LNCaP clone FGC (cell line): ENCODE measurements at places on chromosomes 5 and 9.

DNA sequence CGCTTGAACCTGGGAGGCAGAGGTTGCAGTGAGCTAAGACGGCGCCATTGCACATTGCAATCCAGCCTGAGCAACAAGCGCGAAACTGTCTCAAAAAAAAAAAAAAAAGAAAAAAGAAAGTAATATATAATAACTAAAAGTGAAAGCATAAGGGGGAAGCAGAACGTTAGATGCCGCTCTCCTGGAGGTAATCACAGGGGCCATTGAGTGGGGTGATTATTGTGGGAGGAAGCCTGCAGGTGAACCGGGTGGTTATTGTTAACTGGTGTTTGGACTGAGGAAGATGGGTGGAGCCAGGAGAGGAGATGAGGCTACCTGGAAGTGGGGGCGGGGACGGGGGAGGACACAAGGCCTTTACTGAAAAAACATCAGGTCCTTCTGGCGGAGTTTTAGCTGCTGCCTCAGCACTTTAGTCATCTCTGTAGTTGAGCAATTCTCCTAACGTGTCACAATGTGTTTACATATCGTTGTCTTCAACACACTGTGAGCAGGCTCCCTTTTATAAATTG is 5.3 kb upstream of the TJP2 start:
- DNase-seq, result peak; percentile 58

DNA sequence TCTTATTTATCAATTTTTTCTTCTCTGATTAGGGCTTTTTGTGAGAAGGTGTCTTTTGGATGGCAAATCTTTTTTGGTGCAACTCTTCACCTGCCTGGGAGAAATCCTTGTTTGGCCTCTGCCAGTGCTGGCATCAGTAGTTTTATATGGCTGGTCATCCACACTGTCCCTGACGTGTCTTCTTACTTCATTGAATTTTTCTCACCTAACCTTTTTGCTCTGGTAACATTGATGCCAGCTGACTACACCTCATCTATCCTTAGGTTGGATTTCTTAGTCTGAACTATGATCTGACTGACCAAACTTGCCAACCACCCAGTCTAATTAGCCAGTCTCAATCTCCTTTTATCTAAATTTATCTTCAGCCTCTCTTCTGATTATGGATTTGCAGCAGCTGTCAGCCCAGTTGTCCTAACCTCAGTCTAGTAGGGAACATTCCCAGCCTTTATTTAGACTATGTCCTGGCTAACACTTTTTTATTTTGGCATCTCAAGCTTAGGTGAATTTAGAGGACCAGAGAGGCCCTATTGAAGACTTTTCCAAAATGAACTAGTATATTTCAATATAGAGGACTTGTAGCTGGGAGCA is 10.6 kb upstream of the TMEM38B start:
- DNase-seq, result no peak

DNA sequence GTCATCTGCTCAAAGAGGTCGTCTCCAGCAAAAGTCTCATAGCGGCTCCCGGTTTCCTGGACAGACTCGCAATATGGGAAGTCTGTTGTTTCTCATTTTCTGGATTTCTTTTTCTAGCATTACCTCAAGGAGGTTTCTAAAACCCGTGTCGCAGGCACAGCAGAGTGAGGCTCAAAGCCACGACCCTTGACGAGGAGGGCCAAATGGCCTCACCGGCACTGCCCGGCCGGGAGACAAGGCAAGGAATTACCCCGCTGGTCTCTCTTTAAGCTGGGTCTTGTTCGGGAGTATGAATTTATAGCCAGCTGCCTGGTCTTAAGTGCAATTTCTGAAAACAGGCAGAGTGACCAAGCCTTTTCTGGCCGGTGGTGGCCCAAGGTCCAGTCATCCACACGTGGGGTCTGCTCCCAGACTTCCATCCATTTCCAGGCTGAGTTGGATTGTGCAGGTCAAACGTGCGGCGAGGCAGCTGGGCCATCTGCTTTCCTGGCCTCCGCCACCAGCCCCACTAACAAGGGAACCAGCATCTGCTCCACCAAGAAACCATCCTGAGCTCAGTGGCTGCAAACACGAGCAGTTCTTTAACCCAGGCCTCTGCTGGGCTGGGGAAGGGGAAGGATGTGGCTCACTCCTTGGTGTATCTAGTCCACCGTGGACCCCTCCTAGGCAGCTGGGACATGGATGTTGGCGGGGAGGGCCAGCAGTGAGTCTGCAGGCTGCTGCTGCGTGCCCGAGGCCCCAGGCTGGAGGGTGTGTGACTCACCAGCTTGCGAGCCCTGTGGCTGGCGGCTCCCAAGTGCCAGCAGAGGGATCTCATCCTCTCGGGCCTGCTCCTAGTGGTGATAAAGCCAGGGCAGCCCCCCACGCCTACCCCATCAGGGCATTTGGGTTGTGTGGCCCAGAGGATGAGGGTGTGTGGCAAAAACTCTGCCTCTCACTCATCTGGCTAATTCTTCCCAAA is 55.6 kb upstream of the COL5A1 start:
- no peak for DNase-seq

GRCh38 chr5:160382346-160382745 is 11.9 kb upstream of the C1QTNF2 start:
- DNase-seq, result no peak

GRCh38 chr5:140607031-140607430 is 25.9 kb downstream of the CD14 start:
- DNase-seq, result no peak

GRCh38 chr9:2967766-2968165 is 123.9 kb upstream of the PUM3 start:
- DNase-seq, result no peak

DNA sequence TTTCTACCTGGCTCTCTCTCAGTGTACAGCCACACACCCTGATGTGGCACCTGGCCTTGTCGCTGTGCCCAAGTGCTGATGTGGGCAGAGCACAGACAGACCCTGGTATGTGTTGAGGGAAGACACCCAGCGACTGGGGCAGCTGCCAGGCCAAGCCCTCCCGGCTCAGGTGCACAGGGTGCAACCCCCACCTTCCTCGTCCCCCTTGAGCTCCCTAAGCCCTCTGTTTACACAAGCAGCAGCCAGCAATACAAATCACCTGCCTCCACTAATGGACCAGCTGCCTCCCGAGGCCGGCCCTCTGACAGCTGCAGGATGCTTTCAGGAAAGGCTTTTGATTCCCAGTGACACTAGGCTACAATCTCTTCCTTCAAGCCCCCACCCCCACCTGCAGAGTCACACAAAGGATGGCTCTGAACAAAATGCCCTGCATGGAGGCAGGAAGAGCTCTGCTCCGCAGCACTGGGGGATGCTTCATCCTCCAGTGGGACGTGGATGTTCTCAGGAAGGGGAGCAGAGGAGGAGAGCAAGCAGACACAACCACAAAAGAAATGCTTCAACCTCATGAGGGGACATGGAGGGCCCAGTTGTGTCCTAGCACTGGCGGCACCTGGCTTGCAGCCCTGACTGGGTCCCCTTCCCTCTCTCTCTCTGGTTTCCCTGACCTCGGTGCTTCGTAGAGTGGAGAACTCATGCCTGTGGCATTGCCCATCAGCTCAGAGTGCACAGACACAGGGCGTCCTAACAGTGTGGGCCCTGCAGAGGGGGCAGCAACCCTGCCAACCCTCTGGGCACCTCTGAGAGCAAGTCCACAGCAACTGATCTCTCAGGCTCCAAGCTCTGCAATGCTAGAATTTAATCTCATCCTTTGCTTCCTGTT is 140.8 kb downstream of the BARX1 start:
- DNase-seq, result no peak
